ENCODE measurements at places on chromosomes 5 and 9.

DNA sequence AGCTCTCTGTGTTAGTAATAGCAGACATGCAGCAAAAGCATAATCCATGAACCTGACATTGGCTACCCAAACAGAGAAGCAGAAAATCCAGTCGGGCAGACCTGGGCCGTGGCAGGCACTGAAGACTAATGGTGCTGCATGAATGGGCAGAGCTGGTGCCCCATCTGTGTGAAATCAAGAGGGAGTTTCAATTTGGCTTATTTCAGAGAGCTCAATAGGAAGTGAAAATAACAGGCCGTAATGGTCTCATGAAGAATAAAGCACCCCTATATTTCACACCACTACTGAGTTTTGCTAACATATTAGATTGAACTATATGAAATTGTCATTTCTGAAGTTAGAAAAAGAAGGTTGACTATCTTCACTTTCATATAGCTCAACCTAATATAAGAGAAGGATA is 149.7 kb downstream of the ENC1 start:
- no peak for DNase-seq

GRCh38 chr5:92836855-92837755 is 743.9 kb downstream of the NR2F1-AS1 start:
- DNase-seq, result no peak

GRCh38 chr9:116694785-116695291 is 7.7 kb downstream of the TRIM32 start:
- DNase-seq, result no peak

DNA sequence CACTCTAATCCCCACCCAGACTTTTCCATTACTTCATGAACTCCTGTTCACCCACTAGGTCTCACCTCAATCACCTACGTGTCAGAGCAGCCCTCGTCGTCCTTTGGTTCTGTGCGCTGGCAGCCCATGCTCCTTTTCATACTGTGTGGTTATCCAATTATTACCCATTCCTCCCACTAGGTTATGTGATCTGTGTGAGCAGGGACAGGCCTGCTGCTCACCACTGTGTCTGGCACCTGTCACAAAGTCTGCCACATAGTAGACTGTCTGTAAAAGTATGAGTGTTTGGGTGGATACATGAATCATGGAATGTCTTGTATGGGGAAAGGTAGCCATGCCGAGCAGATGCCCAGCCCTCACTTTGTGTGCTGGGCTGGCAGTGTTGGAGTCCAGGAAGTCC is 12.1 kb upstream of the SMAD5 start:
- DNase-seq, result no peak

- no peak for DNase-seq
Measured at GRCh38 chr9:113677057-113677456, 199.1 kb upstream of the ZNF618 start.

- peak; percentile 38 for DNase-seq
Measured at GRCh38 chr9:4750023-4750673, 9.1 kb upstream of the AK3 start.

DNA sequence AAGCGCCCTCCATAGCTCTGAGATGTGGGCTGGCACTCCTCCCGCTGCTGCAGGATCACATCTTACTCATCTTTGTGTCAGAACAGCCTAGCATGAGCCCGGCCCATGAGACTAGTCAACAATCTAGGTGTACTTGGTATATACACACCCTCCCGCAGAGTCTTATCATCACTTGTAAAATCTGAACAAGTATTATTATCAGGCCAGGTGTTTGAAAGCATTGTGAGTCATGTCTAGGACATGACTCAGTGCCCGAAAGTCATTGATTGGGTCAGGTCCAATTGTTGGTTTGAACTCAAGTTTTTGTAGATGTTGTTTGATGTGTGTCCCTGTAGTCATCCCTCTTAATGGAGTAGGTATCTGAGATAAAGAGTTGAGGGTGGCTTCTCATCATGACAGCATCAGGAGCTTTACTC is 108.7 kb downstream of the CFAP90 start:
- no peak for DNase-seq

GRCh38 chr5:68240202-68240601 is 24.6 kb downstream of the PIK3R1 start:
- no peak for DNase-seq

GRCh38 chr5:132510076-132510475 is 19.5 kb upstream of the IRF1 start:
- no peak for DNase-seq

DNA sequence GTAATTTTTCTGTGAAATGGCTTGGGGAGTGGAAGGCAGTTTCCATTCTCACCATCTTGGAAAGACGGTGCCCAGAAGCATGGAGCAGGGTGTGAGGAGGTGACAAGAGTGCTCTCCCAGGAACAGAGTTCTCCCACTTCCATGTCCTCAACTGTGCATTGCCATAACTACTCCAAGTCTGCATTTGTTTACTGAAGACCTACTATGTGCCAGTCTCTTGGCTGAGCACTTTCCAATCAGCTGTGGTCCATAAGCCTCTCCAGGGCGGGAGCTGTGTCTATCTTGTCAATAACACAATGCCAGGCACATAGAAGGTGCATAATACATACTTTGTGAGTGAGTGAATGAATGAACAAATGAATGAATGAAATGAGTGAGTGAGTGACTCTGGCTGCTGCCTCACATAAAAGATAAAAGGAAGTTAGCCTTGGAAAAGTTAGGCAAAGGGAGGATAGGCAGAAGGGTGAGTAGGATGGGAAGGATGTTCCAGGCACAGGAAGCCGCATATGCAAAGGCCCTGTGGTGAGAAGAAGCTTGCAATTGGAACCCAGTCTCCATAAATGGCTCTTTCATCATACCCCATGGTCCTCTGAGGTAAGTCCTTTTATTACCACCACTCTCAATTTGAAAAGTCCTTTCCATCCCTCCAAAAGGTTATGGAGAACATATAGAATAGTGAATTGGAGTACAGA is 31.3 kb upstream of the SH3PXD2B start:
- DNase-seq, result no peak

- DNase-seq, result no peak
Measured at GRCh38 chr5:180592176-180592575, 877 bp upstream of the SCGB3A1 start.

DNA sequence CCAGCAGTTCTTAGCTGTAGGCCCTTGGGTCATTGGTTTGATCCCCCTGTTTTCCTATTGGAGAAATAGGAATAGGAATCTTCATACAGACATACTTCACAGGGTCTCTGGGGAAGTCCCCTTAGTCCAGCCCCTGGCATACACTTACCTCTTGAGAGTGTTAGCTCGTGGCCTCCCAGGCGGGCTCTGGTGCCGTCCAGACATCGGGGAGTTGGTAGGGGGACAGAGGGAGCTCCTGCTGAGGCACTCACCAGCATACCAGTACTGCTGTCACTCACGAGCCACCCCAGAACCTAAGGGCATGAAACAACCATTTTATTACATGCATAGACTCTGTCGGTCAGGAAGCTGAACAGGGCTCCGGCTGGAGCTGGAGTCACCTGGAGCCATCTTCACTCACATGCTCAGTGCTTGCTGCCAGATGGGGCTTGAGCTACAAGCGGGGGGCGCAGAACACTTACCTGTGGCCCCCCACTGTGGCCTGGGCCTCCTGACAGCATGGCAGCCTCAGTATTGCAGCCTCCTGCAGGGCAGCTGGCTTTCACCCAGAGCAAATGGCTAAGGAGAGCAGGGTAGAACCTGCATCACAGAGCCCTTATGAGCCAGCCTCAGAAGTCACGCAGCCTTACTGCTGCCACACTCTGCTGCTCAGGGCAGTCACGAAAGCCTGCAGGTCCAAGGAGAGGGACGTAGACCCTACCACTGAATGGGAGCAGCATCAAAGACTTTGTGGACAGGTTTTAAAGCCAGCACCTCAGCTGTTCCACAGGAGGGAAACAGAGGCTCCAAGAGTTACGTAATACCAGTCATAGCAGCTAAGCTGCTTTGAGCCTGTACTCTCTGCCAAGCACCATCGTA is 58.3 kb upstream of the ANGPTL2 start:
- no peak for DNase-seq

- DNase-seq, result no peak
Measured at GRCh38 chr5:151682751-151683331, 3.9 kb downstream of the SPARC start.

DNA sequence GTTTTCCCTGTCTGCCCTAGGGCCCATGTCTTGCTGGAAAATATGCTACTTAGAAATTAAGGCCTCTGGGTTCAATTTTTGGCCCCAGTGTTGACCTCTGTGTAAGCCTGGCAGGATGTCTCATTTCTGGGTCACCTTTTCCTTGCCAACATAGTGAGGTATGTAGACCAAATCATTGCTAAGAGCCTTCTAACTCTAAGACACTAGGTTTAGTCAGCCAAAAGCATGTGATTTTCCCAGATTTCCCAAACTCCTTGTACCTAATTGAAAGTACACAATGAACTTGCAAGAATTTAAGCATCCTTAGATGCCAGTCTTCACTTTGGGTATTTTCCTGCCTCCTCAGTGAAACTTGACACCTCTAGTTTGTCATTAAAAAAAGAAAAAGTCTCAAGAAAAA is 77.0 kb downstream of the GALNT10 start:
- DNase-seq, result no peak

DNA sequence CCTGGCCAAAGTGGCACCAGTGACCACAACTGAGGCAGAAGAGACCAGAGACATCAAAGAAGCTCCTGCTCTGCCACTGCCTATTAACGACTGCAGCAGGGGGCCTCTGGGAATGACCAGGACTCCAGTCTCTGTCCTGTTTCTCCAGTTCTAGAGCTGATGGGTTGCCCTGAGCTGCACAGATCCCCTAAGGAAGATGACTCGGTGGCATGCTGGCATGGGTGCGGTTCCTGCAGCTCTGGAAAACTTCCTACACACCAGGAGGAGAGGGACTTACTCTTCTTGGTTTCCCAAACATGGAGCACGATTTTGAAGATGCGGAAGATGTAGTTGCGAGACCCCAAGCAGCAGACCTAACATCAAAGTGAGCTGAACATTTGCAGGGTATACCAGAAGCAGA is 2.7 kb downstream of the SLIT3 start:
- no peak for DNase-seq

- DNase-seq, result no peak
Measured at GRCh38 chr9:33307067-33307466, 16.8 kb downstream of the NFX1 start.

GRCh38 chr9:106916466-106917235 is 53.7 kb downstream of the ZNF462 start:
- DNase-seq, result peak; percentile 96

DNA sequence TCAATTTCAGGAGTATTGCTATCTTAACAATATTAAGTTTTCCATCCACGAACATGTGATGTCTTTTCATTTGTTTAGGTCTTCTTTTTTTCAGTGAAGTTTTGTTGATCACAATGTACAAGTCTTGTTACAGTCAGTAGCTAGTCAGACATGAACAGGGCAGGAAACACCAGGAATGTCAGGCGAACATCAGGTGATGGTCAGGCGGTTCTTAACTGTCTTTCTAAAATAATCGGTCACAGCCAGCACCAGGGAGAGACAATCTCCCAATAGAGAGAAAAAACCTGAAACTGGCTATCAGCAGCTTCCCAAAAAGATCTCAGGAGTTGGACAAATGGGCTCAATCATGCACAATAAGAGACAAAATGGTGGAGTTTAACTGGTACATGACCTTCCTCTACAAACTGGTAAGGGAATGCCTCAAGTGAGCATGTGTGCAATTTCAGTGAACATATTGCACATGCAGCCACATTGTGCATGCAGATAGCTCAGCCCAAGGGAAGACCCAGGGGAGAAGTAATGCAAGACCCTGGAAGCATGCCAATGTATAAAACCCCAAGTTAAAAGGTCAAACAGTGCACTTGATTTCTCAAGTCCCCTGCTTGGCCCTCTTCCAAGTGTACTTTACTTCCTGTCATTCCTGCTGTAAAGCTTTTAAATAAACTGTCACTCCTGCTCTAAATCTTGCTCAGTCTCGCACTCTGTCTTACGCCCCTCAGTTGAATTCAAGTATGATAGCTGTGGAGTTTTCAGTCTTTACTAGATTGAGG is 176.1 kb upstream of the RASEF start:
- no peak for DNase-seq

- no peak for DNase-seq
Measured at GRCh38 chr9:78112406-78112805, 80.8 kb upstream of the GNAQ start.

DNA sequence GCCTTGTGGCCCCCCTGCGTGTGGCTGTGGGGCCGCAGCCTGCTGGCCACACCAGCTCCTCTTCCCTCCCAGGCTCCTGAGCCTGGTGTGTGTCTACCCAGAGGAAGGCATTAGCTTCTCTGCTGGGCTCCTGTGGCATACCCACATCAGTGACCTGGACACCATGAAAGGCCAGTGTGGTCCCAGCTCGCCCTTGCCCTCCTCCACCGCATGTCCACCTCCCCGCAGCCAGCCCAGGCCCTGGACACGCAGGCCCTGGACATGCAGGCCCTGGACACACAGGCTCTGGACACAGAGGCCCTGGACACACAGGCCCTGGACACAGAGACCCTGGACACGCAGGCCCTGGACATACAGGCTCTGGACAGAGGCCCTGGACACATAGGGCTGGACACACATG is 153.4 kb upstream of the PPP1R26 start:
- DNase-seq, result no peak

GRCh38 chr5:130555429-130555828 is 609.6 kb downstream of the HINT1 start:
- no peak for DNase-seq

GRCh38 chr5:150264667-150265603 is 24.6 kb downstream of the CAMK2A start:
- DNase-seq, result no peak

DNA sequence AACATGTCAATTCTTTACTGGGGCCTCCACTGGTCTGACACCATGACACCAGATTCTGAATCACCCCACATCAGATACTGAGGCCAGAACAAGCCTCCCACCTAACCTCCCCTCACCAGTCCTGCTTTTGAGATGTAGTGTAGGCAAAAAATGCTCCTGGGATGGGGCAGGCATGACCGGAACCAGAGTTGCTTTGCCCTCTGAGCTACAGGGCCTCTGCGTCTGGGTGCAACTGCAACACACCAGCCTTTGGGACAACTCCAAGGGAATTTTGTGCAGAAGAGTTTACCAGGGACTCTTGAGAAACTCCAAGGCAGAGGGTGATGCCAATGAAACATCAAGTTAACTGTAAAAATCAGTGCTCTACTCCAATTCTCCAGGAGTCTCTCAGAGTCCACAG is 79.4 kb downstream of the SIL1 start:
- DNase-seq, result no peak

- DNase-seq, result no peak
Measured at GRCh38 chr5:5156471-5157082, 16.4 kb downstream of the ADAMTS16 start.

- DNase-seq, result peak; percentile 97
Measured at GRCh38 chr5:170522211-170523141, 18.7 kb downstream of the KCNIP1 start.

- peak; percentile 61 for DNase-seq
Measured at GRCh38 chr5:68464424-68464823, 248.9 kb downstream of the PIK3R1 start.

GRCh38 chr5:150522504-150523414 is 14.8 kb downstream of the NDST1 start:
- no peak for DNase-seq

GRCh38 chr9:34501889-34502425 is 20.8 kb downstream of the ENHO start:
- DNase-seq, result no peak

Data from ACHN (cell line).